Left colon (tissue), 2 donors: ENCODE measurements at places on chromosomes 5 and 9. TPM values are rescaled to one million over a fixed set of nuclear protein-coding genes. Genes with fewer than 3 reads are reported as not detected.

DNA sequence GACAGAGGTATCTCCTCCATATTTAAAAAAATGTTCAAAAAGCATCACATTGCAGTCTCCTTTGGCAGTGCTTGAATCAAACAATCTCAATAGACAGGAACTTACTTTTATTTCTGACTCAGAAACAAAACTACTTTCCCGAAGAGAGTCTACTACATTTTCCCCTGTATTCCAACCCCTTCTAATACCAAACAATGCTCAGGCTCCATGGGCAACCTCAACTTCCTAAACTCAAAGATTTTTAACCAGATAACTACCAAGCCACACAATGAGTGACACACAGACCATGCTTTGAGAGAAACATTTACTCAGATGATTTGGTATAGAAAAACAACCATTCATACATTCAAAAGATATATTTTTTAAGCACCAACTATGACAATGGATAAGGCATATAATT lies 70.5 kb downstream of the APBA1 start:
- DNase-seq = no peak

The ATOX1 gene
- 49.2 TPM for total RNA-seq

DNA sequence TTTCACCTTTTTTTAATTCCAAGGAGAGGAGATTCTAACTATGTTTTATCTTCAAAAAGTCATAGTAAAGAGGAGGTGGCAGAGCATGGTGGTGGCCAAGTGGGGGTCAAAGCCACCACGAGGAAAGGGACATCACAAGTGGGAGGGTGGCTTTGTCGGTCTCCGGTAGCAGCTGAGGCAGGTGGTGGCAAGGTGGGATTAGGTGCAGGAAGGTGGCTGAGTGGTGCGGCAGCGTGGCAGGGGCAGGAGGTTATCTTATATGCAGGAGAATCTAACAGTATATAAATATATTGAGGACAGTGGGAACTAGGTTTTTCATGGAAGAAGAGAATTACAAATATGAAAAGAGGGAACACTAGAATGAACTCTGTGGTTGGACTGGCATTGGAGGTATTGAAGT lies 196.8 kb downstream of the FSTL4 start:
- DNase-seq = no peak

DNA sequence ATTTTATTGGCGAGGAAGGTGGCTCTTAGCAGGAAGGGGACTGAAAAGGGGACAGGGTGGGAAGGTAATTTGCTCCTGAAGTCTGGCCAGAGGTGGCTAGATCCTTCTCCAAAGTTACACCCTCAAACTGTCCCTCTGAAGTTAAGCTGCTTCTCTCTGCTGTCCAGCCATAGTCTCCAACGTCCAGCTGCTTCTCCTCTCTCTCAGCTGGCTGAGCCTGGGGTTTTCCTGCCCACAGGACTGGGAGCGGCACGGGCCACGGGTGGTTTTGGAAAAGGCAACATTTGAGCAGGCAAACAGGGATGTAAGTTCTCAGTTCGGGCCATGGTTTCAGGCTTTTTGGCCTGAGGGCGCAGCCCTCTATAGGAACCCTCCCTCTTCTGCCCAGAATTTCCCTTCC lies 128.3 kb downstream of the YIPF5 start:
- no peak for DNase-seq

GRCh38 chr5:41459557-41459956 lies 50.8 kb downstream of the PLCXD3 start:
- no peak for DNase-seq

GRCh38 chr9:136881691-136882108 lies 4.6 kb upstream of the TRAF2 start:
- DNase-seq = peak; percentile 74

The DNAH5 gene
- total RNA-seq = 0.43 TPM

GRCh38 chr5:158288272-158288657 lies 429.3 kb upstream of the CLINT1 start:
- DNase-seq = no peak

The FGF18 gene
- total RNA-seq = 0.43 TPM

- DNase-seq = no peak
These were observed 12.4 kb downstream of the GZMK start for GRCh38 chr5:55036477-55036876.

GRCh38 chr5:132046880-132047299 lies 13.6 kb upstream of the IL3 start:
- DNase-seq = no peak

The ACOT12 gene
- total RNA-seq = not detected

The AFAP1L1 gene
- 1.9 TPM for total RNA-seq

The FBP1 gene
- total RNA-seq = 53.4 TPM
